ENCODE measurements at places on chromosomes 6 and 20. TPM values are rescaled to one million over a fixed set of nuclear protein-coding genes. Genes with fewer than 3 reads are reported as not detected.

GRCh38 chr6:109962271-109962670, 15.8 kb upstream of the GPR6 start:
- peak; percentile 4 for DNase-seq

DNA sequence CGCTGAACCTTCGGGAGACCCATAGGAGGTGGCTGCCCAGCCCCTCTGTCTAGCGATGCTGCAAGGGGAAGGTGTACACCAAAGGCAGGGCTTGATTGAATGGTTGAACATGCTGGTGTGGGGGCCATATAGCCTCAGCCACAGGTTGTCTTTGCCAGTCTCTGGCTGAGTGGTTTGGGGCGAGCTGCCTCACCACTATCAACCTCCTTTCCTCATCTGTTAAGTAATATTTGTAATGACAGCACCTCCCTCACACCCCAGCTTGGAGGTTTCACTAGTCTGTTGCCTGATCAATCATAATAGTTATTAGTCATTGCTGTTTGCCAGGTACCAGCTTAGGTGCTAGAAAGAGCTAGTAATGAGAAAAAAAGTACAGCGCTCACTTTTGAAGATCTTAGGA, 11.8 kb upstream of the ZNF831 start:
- DNase-seq, result no peak

GRCh38 chr20:54555150-54555549, 79.8 kb downstream of the DOK5 start:
- DNase-seq, result no peak

DNA sequence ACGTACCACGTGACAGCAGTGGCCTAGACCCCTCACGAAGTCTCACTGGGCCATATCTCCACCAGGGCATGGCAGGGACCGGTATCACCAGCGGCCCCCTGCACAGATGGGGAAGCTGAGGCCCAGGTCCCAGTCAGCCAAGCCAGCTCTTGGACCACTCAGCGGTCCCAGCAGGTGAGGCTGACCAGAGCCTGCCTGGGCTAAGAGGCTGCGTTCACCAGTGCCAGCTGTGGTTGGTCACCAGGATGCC, 2.6 kb upstream of the MRGBP start:
- peak; percentile 48 for DNase-seq

- no peak for DNase-seq
Observed at GRCh38 chr6:108621117-108621516, 60.4 kb downstream of the FOXO3 start.

GRCh38 chr6:46690141-46690755, 2.6 kb downstream of the TDRD6 start:
- DNase-seq, result no peak

DNA sequence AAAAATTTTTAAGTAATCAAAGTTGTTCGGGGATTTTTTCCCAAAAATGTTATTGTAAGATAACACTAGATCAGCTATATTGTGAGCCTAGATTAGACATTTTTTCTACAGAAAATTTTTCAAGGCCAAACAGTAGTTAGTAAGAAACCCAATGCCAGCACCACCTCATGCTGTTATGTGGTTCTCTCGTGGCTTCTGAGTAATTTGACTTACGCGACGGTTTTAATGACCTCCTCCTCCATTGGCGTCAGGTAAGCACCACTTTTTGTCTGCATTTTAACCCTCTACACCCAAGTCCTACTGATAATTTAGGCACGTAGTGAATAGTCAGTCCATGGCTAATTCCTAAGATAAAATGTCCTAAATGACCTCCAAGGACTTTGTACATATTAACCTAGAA, 9.7 kb downstream of the RPS6KA2 start:
- no peak for DNase-seq

GRCh38 chr6:99334526-99335127, 14.8 kb downstream of the FAXC start:
- DNase-seq, result peak; percentile 55

DNA sequence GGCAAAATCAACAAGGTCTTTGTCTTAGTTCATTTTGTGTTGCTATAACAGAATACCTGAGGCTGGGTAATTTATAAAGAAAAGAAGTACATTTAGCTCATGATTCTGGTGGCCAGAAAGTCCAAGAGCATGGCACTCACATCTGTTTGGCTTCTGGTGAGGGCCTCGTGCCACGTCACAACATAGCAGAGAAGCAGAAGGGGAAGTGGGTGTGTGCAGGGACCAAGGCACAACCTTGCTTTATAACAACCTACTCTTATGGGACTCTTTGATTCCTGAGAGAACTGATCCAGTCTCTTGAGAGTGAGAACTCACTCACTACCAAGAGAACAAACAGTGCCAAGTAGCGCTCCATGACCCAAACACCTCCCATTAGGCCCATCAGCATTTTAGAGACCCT, 25.4 kb downstream of the GABRR2 start:
- DNase-seq, result no peak

GRCh38 chr6:51568771-51569170, 518.6 kb downstream of the PKHD1 start:
- DNase-seq, result no peak

Gene LTV1
- 15.4 TPM for total RNA-seq

Gene DEFB132
- total RNA-seq, result not detected

Gene C6orf163
- total RNA-seq, result 2.0 TPM

Gene WFDC10B
- total RNA-seq, result not detected

Gene PHACTR1
- total RNA-seq, result not detected

Gene SEL1L2
- total RNA-seq, result not detected

Gene FOXS1
- total RNA-seq, result not detected

Data from PC-9 (cell line).